ENCODE measurements at places on chromosomes 13 and 19.

DNA sequence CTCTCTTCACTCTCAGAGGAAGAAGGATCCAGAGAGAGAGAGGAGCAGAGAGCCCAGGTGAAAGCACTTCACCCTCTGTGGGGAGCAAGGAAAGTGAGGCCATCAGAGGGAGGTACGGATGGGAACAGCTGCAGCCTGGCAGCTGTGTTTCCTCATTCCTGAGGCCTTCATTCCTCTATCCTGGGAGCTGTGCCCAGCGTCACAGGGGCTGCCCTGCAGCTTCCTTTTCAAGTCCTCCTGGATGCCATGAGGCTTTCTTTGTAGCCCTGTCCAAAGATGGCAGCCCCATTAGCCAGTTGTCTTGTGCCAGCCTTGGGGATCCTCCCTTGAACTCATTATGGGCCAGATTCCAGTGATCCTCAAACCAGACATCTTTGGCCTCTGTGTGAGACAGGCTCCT is 76.8 kb upstream of the PCDH8 start:
- no peak for DNase-seq

DNA sequence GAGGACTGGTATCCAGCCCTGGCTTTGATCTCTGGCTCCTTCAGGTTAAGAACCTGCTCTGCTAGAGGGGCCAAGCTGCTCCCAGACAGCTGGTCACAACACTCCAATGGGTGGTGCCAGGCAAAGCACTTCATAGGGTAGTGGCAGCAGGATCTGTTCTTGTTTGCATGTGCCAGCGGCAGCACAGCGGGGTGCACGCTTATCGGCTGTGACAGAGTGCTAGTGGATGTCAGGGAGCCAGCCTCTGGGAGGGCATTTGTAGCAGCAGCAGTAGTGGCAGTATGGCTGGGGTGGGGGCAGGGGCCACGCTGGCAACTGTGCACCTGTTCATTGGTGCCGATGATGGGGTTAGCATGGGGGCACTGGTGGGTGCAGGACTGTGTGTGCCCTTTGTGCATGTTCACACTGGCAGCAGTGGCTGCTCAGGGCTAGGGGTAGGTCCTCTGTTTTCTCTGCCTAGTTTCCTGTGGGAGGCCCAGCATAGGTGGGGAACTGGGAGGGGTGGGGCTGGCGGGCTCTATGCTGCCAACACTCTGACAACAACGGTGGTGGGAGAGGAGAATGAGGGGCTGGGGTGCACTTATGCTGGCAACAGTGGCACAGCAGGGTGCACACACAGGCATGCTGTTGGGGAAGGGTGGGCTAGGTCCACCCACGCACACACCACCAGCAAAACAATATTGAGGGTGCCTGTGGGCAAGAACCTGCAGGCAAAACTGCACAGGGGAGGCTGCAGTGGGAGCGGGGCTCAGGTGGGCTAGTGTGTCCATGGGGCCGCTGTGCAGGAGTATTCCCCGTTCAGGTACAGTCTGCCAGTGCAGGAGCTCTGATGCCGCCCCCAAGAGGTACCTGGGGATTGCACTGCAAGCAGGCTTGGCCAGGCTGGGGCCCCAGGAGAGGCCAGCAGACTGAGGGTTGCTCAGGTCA is 19.3 kb downstream of the AP1M1 start:
- no peak for DNase-seq

DNA sequence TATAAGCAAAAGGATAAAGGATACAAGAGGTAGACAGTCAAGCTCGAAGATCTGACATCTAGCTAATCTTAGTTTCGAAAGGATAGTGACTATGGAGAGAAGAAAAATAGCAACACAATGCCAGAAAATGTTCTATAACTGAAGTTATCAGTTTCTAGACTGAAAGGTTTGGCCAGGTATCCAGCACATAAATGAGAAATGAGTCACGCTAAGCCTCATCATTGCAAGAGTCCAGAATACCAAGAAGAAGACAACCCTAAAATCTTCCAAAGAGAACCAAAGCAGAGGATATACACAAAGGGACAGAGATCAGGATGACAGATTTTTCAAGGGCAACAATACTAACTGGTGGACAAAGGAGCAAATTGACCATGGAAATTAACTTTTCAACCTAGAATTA is 237.0 kb downstream of the POSTN start:
- DNase-seq: no peak

GRCh38 chr13:26186995-26187394 is 35.1 kb downstream of the RNF6 start:
- DNase-seq: no peak

DNA sequence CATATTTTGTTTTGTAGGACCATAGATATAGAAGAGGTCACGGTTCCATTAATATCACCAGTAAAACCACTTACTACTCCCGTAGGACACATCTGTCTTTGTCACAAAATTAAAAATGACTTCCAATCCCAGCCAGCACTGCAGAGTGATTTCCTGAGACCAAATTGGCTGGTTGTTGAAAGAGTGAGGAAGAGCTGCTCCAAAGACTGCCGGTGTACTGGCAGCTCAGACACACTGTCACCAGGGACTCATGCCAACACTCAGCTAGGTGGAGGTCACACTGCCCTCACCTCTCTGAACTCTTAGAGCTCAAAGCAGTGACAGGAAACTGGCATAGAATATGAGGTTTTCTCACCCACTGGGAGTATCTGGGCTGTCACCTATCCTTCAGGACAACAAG is 52.1 kb downstream of the FLT1 start:
- no peak for DNase-seq

GRCh38 chr19:1173159-1173844 is 766 bp downstream of the SBNO2 start:
- DNase-seq: no peak

DNA sequence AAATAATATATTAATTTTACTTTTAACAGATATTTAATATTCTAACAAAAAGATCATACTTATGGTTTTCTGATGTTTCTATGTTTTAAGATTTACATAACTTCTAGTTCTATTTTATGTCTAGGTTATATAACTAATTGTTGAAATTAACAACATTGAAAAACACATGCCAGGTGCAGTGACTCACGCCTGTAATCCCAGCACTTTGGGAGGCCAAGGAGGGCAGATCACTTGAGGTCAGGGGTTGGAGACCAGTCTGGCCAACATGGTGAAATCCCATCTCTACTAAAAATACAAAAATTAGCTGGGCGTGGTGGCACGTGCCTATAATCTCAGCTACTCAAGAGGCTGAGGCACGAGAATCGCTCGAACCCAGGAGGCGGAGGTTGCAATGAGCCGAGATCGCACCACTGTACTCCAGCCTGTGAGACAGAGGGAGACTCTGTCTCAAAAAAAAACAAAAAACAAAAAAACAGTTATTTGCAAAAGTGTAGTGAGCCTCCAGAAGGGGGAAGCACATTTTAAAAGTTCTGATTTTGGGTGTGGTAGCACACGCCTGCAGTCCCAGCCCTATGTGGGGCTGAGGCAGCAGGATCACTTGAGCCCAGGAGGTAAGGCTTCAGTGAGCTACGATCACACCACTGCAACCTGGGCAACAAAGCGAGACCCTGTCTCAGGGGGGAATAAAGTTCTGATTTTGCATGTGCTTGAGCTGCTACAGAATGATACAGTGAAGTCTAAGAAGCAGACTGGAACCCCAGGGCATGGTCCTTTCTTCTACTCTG is 18.7 kb downstream of the MIPEP start:
- DNase-seq: no peak

All from HFF-Myc (cell line).